ENCODE measurements at places on chromosomes 2 and 18. TPM values are rescaled to one million over a fixed set of nuclear protein-coding genes. Genes with fewer than 3 reads are reported as not detected.
A peak's percentile ranks its signal among the peaks of the same experiment; 100 is the strongest.

The SAG gene
- total RNA-seq: not detected

DNA sequence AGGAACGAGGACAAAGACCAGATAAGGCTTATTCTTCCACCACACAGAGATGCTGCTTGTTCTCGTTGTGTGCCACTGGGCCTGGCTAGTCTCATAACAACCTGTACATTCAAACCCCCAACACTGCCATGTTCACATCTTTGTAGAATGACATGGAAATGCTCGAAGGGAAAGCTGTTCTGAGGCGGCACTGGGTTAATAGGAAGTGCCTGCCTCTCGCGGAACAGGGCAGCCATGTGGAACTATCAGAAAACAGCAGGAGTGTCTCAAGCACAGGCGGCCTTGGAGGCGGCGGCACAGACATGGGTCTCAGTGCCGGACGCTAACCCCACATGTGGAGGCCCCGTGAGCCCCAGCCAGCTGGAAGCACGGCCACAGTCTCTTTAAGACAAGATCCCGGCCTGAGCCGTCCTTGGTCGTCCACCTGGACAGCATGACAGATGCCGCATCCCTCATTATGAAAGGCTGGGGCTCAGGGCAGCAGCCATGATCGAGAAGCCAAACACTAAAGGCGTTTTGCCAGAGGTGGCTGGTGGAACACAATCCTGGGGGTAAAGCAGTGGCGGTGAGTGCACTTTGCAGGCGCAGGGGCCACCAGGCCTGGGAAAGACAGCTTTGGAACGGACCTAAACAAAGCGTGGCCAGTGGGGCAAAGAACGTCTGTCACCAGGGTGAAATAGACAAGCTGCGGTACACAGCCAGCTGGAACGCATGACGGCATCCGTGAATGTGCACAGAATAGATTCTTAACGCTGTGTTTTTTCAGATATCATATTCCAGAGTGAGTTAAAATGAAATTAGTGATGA lies 161.0 kb downstream of the HDAC4 start:
- no peak for DNase-seq

GRCh38 chr18:63683152-63683551 lies 19.6 kb upstream of the SERPINB11 start:
- DNase-seq: no peak

- no peak for DNase-seq
Measured at GRCh38 chr2:12430407-12431133, 286.2 kb upstream of the TRIB2 start.

DNA sequence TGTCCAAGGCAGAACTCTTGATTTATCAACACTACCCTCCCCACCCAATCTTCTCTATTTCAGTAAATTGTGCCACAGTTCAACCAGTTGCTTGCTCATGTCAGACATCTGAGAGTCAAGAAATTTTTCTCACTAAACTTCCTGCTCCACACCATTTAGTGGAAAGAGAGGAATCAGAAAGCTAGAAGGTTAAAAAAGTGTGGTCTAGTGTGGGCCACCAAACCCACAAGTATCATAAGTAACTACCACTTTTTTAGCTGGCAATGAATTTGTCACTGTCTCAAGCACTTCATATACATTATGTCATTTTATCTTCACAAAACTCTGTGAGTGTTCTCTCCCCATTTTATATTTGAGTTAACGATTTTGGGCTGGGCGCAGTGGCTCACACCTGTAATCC lies 16.6 kb upstream of the MSTN start:
- no peak for DNase-seq

DNA sequence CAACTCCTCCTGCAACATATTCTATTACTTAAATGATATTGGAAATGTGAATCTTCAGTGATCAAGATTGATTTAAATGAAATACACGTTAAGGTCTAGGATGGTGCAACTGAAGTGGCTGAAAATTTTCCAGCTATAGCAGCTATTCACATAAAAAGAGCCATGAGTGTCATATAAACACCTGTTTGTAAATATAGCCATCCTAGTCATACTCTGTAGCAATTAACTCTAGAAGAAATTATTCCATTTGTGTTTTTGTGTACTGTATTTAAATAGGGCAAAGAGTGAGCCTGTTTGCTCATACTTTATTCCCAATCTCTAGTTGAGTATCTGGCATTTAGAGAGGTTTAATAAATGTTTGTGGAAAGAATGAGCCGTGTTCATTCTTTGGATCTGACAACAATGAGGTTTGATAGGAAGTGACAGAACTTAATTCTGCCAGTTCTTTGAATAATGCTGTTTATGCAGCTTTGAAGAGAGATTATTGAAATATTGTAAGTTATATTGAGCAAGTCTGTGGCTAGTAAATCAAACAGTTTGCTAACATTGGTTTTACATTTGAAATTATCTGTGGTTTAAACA lies 49.7 kb downstream of the BABAM2 start:
- no peak for DNase-seq

The OTOF gene
- 0.49 TPM for total RNA-seq

- no peak for DNase-seq
Measured at GRCh38 chr2:151904021-151904420, 75.8 kb upstream of the ARL5A start.

The OST4 gene
- 236 TPM for total RNA-seq

GRCh38 chr2:119116411-119117295 lies 41.9 kb downstream of the C1QL2 start:
- no peak for DNase-seq

DNA sequence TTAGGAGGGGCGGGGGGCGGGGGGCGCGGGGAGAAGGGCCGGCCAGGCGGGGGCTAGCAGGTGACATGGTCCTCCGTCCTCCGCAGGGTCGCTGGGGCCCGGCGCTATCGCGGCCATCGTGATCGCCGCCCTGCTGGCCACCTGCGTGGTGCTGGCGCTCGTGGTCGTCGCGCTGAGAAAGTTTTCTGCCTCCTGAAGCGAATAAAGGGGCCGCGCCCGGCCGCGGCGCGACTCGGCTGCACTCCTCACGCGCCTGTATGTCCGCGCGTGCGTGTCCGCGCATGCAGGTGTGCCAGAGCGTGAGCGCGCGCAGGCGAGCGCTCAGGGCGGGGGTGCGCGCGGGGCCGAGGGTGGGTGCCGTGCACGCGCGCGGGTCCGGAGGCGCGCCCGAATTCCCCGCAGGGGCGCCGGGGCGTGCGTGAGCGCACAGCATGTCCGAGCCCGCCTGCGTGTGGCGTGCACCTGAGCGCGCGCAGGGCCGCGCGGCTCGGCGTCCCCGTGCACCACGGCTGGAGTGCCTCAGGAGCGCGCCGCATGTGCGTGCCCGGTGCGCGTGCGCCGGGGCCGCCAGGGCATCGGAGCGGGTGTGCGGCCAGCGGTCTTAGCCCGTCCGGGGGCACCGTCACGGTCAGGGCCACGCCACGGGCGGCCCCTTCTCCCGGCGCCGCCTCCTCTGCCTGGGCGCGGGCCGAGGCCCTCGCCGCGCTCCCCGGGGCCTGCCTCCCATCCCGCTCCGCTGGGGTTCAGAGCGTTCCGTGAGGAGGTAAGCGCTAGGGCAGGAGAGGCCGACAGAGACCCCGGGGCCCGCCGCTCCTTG lies 6.3 kb downstream of the SNORC start:
- DNase-seq: peak; percentile 70

GRCh38 chr2:235311044-235311443 lies 182.8 kb upstream of the AGAP1 start:
- no peak for DNase-seq

DNA sequence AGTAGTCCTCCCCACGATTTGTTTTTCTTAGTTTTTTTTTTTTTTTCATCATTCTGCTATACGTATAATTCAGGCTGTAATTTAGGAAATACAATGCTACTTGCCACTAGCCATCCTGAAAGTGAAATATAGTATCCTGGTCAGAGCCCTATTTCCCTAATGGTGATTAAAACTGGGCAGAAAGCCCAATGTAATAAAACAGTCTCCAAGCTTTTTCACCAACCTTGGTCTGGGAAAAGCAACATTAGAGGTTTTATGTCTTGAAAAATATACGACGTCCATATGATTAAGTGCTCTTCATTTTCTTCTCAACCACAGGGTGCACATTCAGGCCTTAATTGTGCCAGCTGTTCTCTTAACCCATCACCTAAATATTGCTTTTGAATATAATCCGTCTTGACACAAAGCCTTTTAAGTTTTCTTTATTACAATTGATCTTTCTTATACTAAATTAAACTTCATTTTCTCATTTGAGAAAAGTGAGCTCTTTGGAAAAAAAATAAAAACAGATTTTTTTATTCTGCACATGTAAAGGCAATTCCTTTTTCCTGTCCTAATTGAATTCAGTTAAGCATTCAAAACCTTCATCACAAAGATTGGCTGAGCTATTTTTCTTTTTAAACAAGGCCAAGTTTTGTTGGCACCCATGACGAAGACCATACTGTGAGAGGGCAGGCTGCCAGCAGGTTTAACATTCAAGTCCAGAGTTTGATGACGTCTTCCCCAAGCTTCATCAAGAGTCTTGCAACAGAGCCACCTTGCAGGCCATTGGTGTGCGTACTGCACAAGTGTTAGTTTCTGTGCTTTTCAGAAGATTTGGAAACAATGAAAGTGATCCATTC lies 52.7 kb downstream of the MAP2 start:
- no peak for DNase-seq

The SPP2 gene
- not detected for total RNA-seq

The MALL gene
- 51.9 TPM for total RNA-seq

DNA sequence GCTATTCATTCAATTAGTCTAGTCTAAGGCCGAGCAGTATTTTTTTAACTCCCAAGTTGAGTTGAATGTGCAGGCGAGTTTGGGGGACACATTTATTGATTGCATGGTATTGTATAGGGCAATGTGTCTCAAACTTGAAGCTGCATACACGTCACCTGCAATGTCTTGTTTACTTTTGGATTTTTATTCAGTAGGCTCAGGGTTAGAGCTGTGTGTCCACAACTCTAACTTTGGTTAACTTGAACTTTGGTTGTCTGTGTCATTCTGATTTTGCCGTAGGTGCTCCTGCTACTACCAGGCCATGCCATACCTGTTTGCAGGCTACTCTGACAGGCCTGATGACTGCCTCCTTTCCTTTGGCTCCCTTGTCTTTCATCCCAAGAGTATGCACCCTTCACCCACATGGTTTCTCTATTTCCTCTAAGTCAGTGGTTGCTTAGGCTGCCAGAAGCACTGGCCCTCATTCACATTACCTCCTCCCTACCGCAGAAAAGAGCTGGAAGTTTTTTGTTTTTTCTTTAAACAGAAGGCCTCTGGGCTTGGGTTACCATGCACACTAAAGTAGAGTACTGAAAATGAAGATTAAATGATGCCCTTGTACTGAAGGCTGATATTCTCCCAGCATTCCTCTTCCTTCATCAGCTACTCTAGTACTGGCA lies 219.4 kb upstream of the SPOPL start:
- no peak for DNase-seq

The SERPINB10 gene
- 1.9 TPM for total RNA-seq

DNA sequence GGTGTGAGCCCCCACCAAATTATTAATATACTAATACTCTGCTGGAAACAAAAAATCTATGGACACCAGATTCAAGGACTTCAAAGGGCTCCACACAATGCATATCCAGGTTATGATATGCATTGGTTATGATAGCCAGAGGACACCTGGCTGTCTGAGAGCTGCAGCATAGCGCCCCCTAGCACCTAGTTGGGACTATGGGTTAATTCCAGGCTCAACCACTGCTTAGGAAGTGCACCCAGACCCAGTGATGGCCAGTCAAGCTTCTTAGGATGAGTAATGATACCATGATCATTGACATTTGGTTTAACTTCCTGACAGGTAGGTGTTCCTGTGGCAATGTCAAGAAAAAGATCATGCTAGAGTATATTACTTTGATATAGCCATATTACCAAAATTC lies 3.8 kb upstream of the FRZB start:
- DNase-seq: no peak

DNA sequence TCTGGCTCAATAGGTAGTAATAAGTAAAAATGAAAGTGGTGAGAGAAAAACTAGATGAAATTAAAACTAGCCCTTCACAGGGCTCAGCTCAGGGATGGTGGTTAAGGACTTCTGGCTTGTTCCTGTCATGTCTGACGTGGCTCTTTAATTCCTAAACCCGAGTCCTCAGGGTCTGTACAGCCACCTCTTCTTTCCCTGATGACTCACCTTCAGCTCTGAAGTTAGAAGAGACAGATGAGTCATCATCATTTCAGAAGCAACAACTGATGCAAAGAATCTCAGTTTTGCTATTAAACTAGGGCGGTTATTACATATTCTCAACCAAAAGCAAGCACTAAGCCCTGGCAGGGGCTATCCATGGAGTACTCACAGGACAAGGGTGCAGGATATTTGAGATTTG lies 24.0 kb upstream of the ITGB6 start:
- DNase-seq: no peak

The SLC66A2 gene
- 81.1 TPM for total RNA-seq

The AFF3 gene
- 7.3 TPM for total RNA-seq

DNA sequence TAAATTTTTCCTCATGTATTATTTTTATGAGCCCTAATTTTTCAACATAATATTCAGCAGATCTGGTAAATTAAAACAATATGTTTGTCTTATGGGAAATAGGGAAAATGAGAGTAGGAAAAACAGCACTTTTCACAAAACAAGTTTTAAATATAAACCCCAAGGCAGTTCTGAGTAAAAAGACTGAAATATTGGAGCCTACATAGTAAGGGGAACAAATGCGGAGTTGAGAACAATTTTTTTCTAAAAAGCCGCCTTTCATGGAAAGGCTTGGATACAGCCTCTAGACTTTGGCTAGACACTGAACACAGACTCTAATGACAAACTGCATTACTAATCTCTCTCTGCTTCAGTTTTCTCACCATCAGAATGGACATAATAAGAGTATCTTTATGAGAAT lies 174.1 kb downstream of the NOL4 start:
- no peak for DNase-seq

DNA sequence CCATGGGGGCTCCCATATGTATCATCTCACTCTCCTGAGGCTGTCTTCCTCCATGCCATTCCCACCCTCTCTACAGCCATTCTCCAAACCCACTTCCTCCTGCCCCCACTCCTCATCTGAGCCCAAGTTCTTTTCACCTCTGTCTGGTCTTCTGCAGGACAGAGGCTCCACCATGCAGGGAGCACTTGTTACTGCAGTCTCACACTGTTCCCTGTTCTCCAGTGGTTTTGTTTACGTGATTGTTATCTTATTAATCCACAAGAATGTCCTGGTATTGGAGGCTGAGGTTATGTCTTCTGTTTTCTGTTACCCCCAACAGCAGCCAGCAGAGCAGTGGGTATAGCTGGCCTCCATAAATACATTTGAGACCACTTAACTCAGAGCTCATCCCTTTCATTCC lies 51.4 kb downstream of the PAX8 start:
- no peak for DNase-seq

The RPRM gene
- not detected for total RNA-seq
